HAP-1 (cell line): ENCODE measurements at places on chromosomes 7 and 10.

DNA sequence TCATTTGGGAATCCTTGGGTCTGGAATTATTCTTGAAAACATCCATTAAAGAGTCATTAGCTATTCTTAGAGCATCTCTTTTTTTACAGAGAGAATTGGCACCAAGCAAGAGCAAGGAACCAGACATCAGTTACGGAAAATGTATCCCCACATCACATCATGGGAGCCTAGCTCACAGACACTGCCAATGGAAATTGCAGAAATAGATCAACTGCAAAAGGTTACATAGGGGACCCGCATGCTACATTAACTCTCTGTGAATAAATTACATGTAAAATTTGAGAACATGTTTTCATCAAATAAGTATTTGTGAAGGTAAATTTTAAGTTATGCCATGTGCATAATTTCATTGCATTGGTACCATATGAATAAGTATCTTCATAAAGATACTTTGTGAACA, 224.8 kb downstream of the ZNF248 start:
- no peak for DNase-seq

DNA sequence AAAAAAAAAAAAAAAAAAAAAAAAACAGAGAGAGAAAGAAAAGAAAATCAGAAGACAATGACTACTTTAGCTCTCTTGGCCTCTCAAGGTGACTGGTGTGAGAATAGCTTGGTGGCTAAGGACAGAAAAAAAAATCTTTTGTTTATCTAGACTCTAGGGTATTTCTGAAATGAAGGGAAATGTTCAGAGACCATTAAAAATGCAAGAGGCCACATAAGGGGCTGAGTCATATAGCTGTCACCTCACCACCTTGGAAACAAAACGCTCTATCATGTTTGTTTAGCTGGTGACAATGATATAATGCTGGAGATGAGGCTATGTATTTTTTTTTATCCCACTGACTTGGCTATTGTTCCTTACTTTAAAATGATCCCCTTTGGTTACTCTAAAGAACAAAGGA, 287.0 kb upstream of the CDC14C start:
- peak; percentile 77 for DNase-seq

DNA sequence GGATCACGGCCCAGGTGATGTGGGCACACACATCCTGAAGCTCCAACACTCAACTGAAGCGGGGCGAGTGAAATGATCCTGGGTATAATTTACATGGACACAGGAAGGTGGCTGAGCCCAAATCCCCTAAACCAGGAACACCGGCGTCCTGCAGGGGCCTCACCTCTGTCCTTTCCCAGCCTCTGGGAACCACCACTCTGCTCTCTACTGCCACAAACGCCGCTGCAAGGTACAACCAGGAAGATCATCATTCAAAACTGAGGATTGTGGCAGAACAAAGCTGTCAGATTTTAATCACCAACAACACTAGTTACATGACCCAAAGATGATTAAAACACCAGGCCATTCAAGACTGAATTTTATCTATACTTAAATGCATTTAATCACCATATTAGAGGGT, 104.0 kb downstream of the DIP2C start:
- DNase-seq: no peak

GRCh38 chr7:135236727-135237126, 3.1 kb downstream of the STRA8 start:
- no peak for DNase-seq

- DNase-seq: no peak
These were observed 17.3 kb downstream of the GNA12 start for GRCh38 chr7:2826771-2827170.

GRCh38 chr7:22743014-22743413, 16.0 kb downstream of the IL6 start:
- DNase-seq: no peak

DNA sequence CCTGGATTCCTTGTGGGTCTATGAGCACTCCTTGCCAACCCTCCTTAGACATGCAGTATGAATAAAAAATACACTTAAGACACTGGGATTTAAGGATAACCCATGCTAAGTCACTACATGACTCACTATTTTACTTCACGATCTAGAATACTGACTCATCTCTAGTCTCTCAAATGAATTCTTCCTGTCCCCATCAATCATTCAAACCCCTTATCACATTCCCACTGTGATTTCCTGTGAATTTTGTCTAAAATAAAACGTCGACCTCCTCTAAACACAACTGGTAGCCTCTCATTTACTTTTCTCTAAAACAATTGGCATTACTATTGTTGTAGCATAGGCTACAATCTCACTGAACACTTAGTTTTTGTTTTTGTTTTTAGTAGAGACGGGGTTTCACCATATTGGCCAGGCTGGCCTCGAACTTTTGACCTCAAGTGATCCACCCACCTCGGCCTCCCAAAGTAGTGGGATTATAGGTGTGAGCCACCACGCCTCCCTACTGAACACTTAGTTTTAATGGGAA, 3.9 kb upstream of the IQUB start:
- no peak for DNase-seq

- peak; percentile 48 for DNase-seq
These were observed 143.1 kb upstream of the STK17A start for GRCh38 chr7:43439631-43440401.

GRCh38 chr10:84935772-84936171, 607.4 kb downstream of the CCSER2 start:
- no peak for DNase-seq

DNA sequence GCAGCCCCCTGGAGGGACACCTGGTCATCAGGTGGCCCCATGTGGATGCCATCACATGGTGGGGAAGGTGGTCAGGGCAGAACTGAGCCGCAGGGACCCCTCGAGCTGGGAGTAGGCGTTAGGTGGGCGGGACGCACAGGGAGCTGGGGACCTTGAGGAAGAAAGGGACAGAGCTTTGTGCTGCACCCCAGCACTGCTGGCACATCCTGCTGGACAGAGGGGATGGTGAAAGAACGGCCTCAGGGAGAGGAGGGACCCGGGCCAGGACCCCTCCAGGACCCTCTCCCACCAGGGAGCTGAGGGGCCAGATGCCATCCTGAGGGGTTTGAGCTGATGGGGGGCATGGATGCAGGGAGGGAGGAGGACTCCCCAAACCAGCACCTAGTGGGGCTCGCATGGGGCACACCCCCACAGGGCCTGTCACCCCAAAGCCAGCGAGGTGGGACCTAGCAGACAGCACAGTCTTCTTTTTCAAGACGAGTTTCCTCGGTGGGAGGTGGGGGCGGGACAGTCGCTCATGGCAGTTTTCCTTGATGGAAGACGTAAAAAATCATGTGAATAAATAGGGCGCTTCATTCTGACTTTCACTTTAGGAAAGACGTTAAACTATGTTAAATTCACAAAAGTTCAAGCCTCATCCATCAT, 43.3 kb downstream of the STK32C start:
- no peak for DNase-seq

GRCh38 chr10:43012578-43012977, 64.3 kb upstream of the RET start:
- peak; percentile 96 for DNase-seq

DNA sequence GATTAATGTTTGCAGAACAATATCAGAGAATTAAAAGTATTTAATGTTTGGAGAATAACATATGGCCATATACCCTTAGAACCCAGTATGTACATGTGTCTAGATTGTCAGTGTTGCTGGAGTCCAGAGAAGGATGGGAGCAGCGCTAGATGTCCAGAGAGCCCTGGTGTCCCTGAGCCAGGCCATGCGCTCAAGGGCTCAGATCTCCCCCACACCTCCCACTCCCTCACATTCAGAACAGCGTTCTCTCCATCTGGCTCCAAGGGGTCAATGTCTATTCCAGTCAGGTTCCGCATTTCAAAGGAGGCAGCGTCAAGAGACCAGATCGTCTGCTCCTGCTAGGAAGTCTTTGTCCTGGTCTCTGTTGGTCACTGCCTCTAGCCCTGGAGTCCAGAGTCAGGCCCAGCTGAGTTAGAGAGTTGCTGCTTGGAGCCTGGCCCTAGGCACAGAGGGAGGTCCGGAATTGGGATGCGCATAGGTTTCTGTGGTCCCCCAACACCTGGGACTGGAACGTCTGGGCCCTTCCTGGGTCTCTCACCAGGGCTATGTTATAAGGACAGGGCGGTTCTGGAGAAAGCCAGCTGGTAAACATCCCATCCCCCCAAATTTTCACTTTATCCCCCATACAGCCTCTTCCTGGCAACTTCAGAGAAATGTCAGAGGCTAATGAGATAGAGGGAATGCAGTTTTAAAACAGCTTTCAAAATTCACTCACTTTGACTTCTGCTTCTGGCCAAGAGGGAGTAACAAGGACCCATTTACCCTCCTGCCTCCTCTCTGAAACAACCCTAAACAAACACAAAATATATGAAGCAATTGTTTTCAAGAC, 6.5 kb upstream of the WDR86 start:
- DNase-seq: no peak

DNA sequence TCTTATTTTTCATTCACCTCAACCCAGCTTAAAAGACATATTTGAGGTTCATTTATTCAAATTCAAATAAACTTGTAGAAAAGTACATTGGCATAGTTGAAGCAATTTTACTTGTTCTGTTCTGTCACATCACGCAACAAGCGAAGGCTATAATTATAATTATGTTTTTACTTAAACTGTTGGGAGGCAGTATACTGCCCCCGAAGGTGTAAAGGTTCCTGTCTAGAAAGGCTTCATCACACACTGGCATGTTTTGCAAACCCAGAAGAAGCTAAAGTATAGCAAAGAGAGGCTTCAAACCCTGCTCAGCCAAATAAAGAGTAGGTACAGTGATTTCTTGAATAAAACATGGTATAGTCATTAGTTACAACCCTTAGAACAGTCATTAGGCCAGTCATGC, 62.6 kb downstream of the CDCA7L start:
- no peak for DNase-seq

- DNase-seq: no peak
These were observed 32.2 kb downstream of the CSGALNACT2 start for GRCh38 chr10:43170491-43170890.

DNA sequence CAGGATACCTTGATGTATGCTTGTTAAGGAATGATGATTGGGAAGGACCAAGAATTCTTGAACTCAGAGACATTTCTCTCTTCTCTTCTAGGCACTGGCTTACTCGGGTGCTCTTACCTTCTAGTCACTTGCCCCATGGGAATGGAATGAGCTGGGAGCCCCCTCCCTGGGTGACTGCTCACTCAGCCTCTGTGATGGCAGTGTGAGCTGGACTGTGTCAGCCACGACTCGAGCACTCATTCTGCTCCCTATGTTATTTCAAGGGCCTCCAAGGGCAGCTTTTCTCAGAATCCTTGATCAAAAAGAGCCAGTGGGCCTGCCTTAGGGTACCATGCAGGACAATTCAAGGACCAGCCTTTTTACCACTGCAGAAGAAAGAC, 10.7 kb downstream of the ZDHHC16 start:
- no peak for DNase-seq

- peak; percentile 57 for DNase-seq
These were observed 486 bp downstream of the CACNA2D1 start for GRCh38 chr7:82443036-82443546.

DNA sequence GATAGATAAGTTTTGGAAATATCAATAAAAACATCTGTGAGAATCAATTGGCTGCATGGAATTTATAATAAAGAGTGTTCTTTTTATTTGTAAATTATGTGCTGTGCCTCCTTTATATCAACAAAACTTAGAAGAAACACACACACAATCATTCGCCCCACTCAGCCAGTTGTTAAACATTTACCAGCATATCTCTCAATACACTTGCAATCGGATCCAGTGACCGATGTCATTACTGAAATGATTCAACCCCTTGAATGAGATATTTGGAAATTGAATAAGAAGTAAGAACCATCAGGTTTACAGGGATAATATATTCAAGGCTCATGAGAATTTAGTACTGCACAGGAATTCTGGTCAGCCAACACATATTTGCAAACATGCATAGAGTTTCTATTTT, 35.6 kb downstream of the TAF3 start:
- no peak for DNase-seq

DNA sequence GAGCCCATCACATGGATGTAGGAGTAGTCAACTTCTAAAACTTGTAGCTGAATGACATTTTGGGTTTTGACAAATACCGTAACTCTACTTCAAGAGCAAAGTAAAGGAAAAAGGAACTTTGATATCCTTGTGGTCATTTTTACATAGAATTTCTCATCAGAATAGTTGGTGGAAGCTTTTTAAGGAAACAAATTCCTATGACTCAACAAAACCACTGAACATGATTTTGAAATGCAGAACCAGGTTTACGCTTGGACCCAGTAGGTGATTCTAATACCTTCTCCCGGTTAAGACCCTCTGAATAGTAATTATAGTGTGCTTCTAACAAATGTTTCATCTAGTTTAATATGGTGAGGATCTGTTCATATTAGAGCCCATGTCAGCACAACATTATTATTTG, 307.8 kb downstream of the GPR37 start:
- DNase-seq: no peak

GRCh38 chr7:151490456-151491105, 29.1 kb downstream of the RHEB start:
- peak; percentile 64 for DNase-seq

GRCh38 chr7:117949232-117949631, 76.0 kb upstream of the CTTNBP2 start:
- no peak for DNase-seq

DNA sequence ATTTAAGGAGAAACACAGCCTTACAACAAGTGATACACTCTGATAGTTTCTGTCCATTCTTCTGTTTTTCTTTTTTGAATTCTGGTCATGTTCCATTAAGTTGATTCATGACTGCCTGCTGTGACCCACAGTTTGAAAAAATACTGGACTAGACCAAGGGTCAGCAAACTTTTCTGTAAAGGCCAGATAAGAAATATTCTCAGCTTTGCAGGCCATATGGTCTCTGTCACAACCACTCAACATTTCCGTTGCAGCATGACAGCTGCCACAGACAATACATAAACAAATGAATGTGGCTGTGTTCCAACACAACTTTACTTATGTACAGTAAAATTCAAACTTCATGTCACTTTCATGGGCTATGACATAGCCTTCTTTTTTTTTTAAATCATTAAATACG, 156.7 kb downstream of the PLXNA4 start:
- DNase-seq: no peak

- no peak for DNase-seq
These were observed 7.9 kb upstream of the GSDME start for GRCh38 chr7:24764972-24765744.

DNA sequence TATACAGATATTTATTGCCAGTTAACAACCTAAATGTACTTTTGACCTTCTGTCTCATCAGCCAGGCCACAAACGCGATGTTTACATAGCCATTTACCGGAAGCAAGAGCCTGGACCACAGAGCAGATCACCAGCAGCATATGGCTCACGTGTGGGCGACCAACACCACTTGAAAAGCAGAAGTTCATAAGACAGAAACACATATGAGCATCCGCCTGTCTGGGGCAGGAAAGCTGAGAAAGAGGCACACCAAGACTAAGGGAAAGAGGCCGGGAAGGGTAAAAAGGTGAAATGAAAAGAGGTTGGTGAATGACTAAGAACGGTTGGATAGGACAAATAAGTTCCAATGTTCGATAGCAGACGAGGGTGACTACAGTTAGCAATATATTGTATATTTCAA, 1.3 kb downstream of the ABCB1 start:
- peak; percentile 24 for DNase-seq

- no peak for DNase-seq
These were observed 59.2 kb upstream of the MTPN start for GRCh38 chr7:136036336-136036735.
